ENCODE measurements at places on chromosomes 7 and 10.

GRCh38 chr10:112520914-112521313 is 73.9 kb downstream of the VTI1A start:
- DNase-seq = no peak

GRCh38 chr7:91287371-91288084 is 23.3 kb downstream of the FZD1 start:
- no peak for DNase-seq

GRCh38 chr7:73893342-73894101 is 32.6 kb downstream of the TMEM270 start:
- DNase-seq = no peak

- DNase-seq = no peak
These were observed 144.7 kb upstream of the PDE1C start for GRCh38 chr7:32214913-32215312.

GRCh38 chr7:63925626-63926460 is 72.8 kb upstream of the ZNF722 start:
- DNase-seq = no peak

DNA sequence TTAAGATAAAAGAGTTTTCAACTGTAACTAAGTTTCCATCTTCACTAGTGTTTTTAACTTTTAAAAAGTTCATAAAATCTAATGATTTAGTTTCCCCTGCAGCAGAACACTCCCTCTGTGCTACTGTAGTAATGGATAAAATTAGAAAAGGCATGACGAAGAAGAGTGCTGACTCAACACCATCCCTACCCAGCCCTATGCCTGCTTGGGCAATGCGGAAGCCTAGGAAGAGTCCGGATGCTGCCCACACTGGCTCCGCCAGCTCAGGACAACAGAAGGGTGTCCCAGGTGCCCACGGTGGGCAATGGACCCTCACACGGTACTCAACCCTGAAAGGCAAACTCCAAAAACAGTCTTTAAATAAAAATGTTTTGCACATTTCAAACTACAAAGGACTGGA is 118.2 kb downstream of the LARP4B start:
- no peak for DNase-seq

DNA sequence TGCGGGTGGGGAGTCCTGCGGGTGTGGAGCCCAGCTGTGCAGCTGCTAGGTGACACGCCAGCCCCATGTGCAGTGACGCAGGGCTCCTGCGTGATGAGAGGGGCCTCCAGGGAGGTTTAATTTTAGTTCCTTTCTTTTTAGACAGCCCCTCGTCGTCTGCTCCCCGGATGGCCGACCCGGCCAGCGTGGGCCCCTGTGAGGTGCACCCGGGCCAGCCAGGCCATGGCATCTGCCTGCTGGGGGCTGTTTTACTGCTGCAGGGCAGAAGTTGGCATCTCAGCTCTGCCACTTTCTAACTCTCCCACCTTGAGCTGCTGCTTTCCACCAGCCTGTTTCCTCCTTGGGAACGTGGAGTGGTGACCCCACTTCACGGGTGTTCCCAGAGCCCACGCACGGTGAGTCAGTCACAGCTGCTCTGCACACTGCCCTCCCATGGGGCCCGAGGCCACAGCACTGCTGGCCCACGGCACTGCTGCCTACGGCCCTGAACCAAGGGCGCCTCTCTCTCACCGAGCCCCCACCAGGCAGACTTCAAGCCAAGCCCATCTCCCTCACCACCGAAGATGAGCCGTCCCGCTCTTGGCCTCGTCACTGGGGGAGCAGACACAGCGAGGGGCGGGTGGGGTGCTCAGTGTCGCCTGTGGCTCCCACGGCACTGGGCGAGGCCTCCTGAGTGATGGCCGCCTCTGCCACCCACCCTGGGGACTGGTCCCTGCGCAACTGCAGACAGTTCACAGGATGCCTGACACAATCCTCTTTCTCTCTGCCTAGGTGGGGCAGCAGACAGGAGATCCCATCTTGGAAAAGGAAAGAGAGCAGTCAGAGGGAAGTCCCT is 21.3 kb downstream of the CYP2W1 start:
- DNase-seq = no peak

DNA sequence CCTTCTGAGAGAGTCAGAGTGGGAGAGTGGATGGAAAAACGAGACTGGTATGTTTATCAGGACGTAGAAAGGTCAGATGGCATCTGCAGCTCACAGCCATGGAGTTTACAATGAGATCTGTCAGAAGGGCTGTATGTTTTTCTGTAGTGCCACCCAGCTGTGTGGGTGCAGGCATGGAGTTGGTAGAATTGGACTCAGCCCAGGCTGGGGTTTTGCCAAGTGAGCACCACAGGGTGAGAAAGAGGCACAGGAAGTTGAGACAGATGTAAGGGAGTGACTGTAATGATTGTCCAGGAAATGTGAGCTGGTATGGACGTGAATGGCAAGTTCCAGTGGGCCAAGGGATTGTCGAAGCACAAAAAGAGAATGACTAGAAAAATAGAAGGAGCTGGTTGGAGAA is 9.1 kb upstream of the ZYX start:
- DNase-seq = no peak

GRCh38 chr10:14332903-14333302 is 2.2 kb upstream of the FRMD4A start:
- no peak for DNase-seq

DNA sequence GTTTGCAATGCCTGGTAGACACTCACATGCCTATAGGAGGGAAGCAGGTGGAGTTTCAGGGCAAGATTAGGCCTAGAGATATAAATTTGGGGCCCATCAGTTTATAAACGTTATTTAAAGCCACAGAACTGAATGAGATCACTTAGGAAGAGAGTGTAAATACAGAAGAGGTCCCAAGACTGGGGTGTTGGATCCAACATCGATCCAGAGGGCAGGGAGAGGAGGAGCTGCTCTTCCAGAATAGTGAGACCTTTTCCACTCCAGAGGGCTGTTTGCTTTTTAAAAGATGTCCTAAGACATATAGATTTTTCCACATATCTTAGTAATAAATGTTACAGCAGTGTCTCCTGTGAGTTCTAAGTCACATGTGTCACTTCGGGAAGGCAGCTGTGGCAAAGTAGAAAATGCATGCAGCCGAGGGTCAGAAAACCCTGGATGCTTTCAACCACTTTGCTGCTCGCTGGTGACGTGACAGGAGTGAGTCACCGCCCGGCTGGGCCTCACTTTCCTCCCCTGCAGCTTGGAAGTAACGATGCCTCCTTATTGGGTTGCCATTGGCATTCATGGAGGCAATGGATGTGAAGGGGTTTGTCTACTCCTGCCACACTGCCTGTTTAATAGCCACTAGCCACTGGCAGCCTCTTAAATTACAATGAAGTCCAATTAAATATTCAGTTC is 95.4 kb downstream of the TRIL start:
- no peak for DNase-seq

GRCh38 chr7:95974108-95974507 is 201.8 kb downstream of the DYNC1I1 start:
- no peak for DNase-seq

DNA sequence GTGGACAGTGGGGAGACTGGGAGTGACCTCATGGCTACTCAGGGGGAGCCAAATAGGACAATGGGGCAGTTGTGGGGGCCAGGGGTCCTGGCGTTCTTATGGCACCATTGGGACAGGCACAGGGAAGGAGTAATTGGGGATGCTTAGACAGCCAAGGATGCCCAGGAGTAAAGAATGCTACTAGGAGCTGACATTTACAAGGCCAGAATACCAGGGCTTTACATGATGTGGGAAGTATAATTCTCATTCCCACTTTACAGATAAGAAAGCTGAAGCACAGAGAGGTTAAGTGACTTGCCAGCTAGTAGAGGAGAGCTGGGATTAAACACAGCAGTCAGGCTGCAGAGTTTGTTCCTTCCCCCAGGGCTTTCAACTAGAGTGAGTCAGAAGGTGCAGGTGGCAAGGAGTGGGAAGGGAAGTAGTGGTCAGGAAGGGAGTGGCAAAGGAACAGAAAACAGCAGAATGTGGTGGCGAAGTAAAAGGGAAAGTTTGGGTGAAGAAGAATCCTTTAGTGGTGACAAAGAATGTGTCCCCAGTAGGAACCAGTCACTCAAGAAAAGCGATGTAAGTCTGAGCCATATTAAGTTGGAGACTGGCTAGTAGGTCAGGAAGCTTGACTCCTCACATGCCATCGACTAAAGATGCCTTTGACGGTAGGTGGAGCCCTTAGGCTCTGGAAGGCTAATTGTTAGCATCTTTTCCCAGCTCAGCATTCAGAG is 32.8 kb downstream of the CPVL start:
- no peak for DNase-seq

DNA sequence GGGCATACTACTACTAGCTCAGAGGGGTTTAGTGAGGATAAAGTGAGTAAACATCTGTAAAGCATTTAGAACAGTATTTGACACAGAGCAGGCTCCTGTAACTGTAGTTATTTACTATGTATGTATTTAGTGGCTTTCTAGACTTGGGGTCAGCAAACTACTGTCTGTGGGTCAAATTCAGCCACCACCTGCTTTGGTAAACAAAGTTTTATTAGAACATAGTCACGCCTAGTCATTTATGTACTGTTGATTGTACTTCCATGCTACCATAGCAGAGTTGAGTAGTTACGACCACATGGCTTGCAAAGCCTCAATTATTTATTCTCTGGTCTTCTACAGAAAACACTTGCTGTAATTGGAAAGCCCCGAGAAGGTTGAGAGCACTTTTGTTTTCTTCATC is 248.5 kb upstream of the PLPP4 start:
- DNase-seq = no peak

GRCh38 chr10:73576890-73577591 is 14.1 kb downstream of the USP54 start:
- no peak for DNase-seq

DNA sequence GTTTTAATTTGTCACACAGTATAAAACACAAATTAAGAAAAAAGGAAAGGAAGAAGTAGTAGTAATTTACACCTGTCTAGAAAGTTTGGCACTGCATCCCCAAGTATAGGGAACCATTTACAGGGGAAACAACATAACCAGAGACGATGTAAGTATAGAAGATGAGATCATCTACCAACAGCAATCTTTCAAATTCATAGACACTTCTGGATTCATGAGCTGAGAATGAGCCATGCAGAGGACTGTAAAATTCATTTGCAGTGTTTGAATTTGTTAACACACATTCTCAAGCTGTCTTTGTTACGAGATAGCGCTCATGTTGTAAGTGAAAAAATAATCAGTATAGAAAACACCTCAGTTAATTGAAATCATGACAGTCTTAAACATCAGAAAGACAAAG is 337.0 kb upstream of the MEOX2 start:
- no peak for DNase-seq

GRCh38 chr10:3401491-3401938 is 228.9 kb upstream of the PITRM1 start:
- DNase-seq = peak; percentile 44

- peak; percentile 29 for DNase-seq
These were observed 282.0 kb downstream of the ADK start for GRCh38 chr10:74432841-74433594.

DNA sequence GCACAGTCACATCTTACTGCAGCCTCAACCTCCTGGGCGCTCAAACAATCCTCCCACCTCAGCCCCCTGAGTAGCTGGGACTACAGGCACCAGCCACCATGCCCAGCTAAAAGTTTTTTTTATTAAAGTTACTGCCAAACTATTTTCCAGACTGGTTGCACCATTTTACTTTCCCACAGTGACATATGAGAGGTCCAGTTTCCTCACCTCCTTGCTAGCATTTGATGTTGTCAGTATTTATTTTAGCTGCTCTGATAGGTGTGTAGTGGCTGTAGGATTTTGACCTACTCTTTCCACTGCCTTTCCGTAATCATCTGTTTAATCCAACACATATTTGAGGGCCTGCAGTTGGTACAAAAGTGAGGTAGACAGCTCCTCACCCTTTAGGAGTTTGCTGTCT is 5.4 kb upstream of the UBE3C start:
- DNase-seq = no peak

DNA sequence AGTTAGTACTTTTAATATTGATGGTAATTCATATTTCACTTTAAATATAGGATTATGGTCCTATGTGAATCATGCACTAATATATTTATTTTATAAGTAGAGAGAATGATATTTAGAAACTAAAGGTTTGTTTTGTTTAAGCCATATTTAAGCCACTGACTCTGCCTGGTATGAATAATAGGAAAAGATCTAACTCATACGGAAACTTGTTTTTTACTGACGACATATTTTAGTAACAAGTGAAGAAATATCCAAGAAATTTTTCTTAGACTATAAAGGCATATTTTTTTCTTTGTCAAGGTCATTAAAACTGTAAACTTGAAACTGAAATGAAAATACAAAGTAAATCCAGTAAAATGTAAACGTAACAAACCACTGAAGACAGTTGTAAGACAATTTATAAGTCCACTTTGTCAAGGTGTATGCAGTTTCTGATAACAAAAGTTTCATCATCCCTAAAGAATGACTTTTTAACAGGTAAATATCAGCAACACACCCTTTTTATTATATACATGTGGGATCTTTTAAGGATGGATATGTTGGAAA is 147.1 kb downstream of the PHF14 start:
- no peak for DNase-seq

GRCh38 chr10:69866688-69867461 is 65.2 kb downstream of the COL13A1 start:
- peak; percentile 38 for DNase-seq

- no peak for DNase-seq
These were observed 64.5 kb upstream of the PLA2G12B start for GRCh38 chr10:73019100-73019499.

DNA sequence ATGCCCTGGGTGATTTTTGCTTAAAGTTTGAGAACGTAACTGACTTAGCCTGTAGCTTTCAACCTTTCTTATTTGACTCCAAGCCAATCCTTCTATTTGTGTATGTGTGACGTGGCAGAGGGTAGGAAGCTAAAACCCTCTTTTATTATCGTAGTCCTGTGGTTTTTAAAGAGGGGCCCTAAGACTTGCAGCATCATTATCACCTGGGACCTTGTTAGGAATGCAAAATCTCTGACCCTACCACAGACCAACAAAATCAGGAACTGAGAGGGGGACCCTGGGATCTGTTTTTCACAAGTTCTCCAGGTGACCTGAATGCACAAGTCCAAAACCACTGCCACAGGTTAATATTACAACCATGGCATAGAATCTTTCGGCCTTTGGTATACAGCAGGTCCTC is 80.1 kb downstream of the OSBPL3 start:
- DNase-seq = no peak

DNA sequence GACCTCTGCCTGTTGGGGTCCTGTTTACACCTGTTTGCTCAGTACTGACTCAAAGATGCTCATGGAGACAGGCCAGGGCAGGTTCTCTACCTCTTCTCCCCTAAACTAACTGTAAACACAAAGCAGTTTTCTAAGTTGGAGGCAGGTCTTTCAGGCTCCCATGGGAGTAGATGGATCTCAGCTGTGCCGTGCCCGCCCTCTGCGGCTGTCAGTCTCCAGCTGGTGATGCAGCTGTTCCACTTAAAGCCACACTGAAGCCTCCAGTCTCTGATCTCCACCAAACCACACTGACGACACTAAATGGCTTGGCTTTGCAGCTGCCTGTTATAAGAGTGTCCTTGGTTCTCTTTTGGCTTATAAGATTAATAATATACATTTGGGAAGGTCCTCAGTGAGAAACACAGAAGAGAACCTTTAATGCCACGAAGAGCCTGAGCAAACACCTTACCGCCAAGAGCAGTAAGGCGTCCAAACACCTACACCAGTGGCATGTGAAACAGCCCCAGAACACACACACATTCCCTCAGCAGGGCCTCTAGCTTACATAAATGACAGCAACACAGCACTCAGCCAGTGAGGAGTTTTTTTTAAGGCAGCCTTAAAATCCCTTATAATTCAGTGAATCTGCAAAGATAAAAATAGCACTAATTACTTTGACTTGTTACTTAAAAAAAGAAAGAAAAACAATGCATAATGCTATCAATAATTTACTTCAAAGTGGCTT is 60.4 kb upstream of the KCNIP2 start:
- no peak for DNase-seq
